ENCODE measurements at places on chromosomes 6 and 20.

GRCh38 chr6:26258212-26258977 lies 106.6 kb upstream of the BTN3A2 start:
- no peak for DNase-seq

- no peak for DNase-seq
Measured at GRCh38 chr20:59598625-59599310, 5.6 kb upstream of the PHACTR3 start.

DNA sequence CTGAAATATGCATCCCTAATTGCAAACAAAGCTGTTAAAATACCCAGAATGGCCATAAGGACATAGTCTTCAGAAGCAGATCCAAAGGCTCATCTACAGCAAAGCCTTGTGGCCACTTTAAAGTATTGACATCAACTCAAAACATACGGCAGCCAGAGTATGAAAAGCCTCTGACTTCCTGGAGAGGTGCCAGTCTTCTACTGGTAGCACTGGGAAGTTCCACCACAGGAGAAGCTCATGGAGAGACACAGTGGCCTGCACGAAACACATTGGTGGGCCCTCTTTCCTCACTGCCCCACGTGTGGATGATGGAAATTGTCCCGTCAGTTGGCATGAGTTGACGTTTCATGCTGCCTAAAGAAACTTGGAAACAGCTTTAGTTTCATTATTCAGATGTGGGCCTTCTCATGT lies 202.6 kb upstream of the HEY2 start:
- DNase-seq, result peak; percentile 13

GRCh38 chr6:4441981-4442434 lies 306.6 kb upstream of the ECI2 start:
- DNase-seq, result no peak

Measured in LNCaP clone FGC (cell line).